ENCODE measurements at places on chromosomes 7 and 10.

DNA sequence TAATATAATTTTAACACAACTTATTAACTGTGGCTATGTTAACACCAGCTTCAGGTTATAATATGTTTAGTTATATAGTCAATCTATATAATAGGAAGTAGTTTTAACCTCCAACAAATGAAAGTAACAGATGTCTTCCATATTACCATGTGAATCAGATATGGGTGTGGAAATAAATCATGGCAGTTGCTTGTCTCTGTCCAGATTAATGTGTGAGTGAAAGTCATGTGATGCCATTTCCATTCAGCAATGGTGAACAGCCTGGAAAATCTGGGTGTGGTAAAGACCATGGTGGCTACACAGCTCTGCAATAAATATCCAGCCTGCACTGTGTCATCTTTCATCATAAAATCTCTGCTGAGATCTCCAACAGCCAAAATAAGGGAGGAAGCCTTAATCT is 27.8 kb downstream of the HEPACAM2 start:
- no peak for DNase-seq

- no peak for DNase-seq
Measured at GRCh38 chr7:82559193-82559805, 115.7 kb upstream of the CACNA2D1 start.

- DNase-seq, result no peak
Measured at GRCh38 chr10:28425422-28425821, 107.5 kb upstream of the WAC start.

GRCh38 chr10:103083266-103083976 is 109.7 kb downstream of the NT5C2 start:
- DNase-seq, result no peak

DNA sequence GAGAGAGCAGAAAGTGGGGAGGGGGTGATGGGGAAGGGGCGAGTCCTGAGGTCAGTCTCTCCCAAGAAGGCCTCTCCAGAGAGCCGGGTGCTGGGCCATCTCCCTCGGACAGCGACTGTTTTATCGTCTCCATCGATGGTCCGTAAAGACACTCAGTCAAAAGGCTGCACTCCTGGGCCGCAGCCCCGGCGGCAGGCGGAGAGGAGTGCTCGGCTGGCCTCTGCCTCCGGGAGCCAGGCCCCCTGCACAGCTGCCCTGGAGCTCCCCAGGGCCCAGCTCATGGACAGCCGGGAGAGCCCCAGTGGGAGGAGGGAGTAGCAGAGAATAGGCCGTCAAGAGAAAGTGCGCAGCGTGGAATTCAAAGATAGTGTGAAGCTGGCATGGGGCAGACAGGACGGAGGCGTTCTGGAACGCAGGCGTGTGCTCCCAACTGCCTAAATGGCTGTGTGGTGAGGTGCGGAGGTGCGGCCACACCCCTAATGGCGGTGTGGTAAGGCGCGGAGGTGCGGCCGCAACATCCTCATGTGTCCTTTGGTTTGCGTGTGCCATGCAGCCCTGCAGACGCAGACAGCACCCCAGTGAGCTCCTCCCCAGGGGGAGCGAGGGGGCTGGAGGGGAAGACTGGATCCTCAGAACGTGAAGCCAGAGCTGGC is 477.5 kb upstream of the FOXK1 start:
- DNase-seq, result no peak

- no peak for DNase-seq
Measured at GRCh38 chr7:42805601-42806000, 106.3 kb downstream of the C7orf25 start.

DNA sequence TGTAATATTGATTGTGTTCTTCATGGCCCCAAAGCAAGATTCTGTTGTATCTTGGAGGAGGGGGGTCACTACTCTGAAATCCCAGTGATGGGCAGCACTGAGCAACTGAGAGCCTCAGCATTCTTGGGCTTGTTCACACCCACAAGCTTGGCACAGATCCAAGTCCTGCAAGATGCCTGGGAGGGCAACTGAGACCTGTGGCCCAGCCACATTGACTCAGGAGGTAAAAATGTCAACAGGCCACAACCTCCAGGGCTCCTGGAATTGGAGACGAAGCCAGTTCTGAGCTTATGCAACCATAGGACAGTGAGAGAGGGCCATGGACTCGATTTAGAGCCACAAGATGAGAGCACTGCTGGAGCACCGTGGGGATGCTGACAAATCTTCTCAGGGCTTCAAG is 3.1 kb upstream of the DOCK1 start:
- no peak for DNase-seq

DNA sequence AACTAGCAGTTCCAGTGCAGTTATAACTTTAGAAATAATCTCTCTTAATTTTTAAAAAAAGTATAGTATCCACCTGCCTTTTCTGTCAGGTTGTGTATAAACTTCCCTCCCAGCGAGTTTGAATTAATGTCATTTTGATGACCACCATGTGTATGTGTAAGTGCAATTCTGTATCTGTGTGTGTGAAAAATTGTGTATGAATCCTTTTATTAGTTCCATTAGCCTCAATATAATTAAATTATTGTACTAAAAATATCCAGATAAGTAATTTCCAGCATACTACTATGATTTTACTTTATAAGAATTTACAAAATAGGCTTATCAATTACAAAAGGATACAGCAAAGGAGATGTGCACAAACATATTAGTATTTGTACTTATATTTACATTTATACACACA is 421.1 kb upstream of the LRGUK start:
- no peak for DNase-seq

DNA sequence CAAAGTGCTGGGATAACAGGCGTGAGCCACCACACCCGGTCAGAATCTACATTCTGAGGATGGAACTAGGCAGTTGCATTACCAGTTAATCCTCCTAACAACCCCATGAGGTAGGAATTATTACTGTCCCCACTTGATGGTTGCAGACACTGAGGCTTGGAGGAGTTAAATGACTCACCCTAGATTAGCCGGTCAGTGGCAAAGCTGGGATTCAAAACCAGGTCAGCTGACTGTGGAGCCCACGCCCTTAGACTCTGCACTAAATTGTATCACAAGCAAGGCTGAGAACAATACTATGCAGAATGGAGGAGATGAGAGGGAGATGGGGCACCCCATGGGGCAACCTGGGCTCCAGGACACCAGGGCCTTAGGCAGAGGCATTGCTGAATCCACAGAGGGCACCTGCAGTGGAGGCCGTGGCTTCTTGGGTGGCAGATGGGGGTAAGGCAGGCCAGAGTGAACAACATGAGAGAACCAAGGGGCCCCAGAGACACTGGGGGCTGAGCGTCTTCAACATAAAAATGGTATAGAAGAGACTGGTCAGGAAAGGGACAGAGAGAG is 723.4 kb downstream of the PARD3 start:
- no peak for DNase-seq

DNA sequence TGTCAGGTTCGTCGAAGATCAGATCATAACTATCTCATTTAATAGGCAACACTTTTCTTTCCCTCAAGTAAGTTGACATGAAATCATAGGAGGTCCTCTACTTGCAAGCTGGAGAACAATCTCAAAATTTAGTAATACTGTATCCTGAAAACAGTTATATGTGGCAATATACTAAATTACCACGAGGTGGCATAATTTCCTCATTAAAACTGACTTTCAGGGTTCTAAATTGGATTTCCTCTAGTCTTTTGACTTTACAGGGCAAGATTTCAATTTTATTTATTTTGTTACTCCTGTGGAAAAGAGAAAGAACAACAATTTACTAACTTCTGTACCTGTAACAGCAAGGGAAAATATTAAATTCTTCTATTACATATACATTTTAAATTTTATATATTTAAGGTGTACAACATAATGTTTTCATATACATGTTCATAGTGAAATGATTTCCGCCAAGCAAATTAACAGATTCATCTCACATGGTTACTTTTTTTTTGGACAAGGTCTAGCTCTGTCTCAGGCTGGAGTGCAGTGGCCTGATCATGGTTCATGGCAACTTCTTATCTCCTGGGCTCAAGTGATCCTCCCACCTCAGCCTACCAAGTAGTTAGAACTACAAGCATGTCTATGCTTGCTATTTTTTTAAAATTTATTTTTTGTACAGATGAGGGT is 53.4 kb upstream of the CYP2C18 start:
- DNase-seq, result no peak

- no peak for DNase-seq
Measured at GRCh38 chr10:69856601-69857166, 55.0 kb downstream of the COL13A1 start.

- DNase-seq, result no peak
Measured at GRCh38 chr10:77024461-77024860, 613.1 kb downstream of the KCNMA1 start.

DNA sequence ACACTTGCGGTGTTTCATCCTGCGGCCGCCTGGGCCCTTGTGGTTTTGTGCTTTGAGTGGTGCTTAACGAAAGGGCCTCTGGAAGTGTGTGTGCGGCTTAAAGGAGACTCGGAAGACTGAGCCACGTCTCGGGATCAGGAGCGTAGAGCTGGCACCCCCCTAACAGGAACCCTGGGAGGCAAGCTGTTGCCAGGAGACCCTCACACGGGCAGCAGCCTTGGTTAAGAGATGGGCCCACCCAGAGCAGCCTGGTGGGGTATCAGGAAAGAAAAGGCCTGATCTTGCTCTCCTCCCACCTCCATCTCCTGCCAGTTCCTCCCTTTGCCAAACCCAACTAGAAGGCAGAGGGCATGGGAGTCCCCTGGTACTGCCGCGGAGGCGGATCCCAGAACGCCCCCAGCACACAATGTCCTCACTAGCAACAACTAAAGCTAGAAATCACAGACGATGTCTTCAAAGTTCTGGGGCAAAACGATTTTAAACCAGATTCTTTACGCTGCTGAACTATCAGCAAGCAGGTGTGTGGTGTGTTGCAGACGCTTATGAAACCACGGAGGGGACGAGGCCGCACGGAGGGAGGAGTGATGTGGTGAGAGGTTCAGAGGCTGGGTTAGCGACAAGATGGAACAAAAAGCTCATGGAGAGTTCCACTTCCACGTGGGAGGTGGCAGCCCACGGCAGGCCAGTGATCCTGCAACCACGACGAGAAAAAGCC is 67.0 kb upstream of the INPP5A start:
- no peak for DNase-seq

DNA sequence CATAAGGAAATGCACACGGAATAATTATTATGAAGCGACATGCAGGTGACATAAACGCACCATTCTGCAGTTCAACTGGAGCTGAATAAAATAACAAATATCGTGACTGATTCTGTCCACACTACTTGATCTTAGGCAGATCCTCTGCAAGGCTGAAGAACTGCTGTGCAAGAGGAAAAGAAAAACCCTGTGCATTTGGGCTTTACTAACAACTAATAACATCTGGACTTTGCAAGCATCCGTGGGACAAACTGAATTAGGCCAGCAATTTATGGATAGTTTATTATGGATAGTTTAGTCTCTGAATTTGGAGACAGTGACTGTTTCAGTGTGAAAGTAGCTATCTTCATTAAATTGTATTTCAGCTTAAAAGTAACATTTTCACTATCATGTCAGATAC is 309.4 kb downstream of the SFMBT2 start:
- no peak for DNase-seq

GRCh38 chr10:63246356-63246755 is 113.2 kb downstream of the NRBF2 start:
- DNase-seq, result no peak

DNA sequence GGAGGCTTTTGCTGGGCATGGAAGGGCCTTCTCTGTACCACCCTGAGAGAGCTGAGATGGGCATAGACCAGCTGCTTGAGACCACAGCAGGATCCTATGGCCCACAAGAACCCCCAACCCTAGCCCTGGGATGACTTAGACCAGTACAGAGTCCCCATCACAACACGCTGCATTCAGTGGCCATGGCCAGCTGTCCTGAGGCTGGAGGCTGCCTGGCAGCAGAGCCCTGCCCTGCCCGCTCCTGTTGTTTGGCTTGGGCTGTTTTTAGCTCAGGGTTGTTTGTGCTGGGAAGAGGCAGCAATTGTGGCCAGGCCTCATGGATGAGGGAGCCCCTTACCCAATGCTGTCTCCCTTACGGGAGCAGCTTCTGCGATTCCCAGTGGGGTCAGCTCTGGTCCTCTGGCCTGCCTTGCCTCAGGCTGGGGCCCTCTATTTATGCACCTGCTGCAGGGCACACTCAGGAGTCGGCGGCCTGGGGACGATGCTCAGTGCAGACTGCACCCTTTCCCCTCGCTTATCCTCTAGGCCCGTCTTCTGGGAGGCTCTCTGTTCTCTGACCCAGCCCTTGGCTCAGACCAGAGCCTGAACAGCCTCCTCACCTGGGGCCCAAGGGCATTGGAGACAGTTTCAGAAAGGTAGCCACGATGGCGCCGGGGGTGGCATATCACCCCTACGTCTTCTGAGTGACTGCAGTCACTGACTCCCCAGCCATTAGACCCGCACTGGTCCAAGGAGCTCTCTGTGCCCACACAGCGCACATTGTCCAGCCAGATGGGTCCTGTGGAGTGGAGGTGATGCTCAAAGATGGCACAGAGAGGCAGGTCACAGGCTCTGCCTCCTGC is 6.3 kb downstream of the LOXL4 start:
- no peak for DNase-seq

- no peak for DNase-seq
Measured at GRCh38 chr10:65194555-65194954, 1673.4 kb downstream of the REEP3 start.

DNA sequence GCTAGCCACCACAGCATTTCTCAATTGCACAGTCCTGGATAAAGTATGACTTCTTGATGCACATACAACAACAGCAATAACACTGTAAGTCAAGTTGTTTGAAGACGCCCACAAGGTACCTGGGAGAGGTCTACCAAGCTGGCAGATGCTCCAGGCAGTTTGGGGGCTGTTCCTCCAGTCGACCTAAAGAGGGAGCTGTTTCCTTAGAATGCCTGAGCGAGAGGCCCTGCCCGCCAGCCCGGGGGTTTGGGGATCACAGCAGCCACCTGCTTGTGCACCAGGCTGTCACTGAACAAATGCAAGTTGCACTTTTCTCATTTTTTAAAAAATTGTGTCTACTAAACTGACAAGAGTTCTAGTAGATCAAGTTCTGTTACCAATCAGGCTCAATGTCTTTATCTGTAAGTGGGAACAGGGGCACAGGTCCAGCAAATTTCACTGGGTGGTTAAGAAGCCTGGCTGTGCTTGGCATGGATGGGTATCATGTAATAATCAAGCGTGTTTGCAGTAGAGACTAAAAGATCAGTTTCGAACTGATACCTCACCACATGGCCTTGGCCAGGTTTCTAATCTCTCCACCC is 193.8 kb upstream of the ADO start:
- DNase-seq, result peak; percentile 65

GRCh38 chr10:24762966-24763623 is 39.4 kb upstream of the ARHGAP21 start:
- DNase-seq, result no peak

DNA sequence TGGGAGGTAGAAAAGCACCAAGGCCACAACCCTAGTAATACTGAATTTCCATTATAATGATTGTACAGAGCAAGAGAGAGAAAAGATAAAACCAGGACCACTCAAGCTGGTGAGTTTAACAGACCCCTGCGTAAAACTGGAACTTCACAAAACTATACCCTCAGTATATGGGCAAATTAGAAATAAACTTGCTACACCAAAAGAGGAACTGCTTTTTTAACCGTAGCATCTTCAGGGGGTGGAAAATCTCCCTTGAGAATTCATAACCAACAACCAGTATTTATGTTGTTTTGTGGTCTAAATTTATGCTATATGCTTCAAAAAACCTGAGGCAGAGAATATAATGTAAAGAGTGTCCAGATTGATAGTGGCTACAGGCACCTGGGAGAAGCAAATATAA is 171.2 kb downstream of the SGMS1 start:
- no peak for DNase-seq

- no peak for DNase-seq
Measured at GRCh38 chr10:103578782-103579382, 85.4 kb downstream of the NEURL1 start.

All from activated T-helper 1 cell treated with anti-CD3 and anti-CD28 coated beads, Interleukin-12 subunit alpha, Interleukin-12 subunit beta, Interleukin-2, Interleukin-4 antibody, amounts not matched to agents 30 ng/mL and 10 ng/mL and 1 ng/mL, durations not matched to agents 14 hours and 24 hours and 36 hours (primary cell).